ENCODE measurements at places on chromosomes 3 and 15.

DNA sequence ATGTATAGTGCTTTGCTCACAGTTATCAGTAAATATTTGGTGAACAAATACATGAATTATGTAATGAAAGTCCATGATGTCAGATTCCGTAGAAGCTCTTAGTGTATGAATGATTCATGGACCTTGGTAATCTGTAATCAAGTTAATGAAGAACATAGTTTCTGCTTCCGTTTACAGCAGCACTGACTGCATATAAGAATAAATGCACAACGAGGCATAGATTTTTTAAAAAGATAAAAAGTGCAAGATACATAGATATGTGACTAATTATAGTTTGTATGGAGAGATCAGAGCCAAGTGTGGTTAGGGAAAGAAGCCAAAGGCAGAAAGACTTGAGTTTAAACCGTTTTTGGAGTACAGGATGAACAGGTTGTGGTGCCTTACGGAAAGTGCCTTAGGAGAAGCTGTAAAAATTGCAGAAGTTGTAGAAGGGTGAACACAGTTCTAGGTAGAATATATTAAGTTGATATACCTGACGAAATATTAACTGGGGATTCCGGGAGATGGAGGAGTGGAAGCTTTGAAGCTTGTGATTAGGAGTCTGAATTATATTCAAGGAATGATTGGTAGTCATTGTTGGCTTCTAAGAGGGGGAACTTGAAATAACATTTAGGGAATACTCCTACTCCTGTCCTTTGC, 293.1 kb downstream of the NLGN1 start:
- DNase-seq = no peak

DNA sequence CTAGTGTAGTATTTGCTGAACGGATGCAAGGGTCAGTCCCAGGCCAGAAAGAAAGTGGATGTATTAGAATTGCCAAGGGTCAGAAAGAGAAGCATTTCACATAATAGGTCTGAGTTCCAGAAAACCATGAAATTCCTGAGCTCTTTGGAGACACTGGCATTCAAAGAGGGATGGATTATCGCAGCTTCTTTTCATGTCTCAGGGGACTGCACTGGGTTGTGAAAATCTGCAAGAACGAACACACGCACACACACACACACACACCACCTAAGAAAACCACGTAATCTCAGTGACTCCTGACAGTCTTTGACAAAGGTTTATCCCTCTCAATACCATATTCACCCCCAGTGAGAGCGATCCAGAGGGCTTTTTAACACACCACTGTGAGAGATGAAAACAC, 57.9 kb downstream of the TIPARP start:
- no peak for DNase-seq

DNA sequence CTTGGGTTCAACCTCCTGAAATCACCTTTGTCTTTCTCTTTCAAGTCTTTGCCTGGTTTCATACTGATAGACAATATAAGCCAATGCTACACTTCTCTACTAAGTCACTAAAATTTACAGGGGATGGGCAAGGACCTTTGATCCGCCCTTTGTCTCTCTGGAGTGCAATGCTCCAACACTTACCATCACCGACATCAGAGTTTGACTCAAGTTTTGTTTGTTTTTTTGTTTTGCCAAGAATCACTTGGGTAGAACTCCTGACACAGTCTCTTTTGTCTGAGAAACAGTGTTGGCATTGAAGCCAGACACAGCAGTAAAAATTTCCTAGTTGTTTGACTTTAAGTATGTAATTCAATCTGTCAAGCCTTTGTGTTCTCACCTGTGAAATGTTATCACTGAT, 29.3 kb downstream of the NFKBIZ start:
- DNase-seq = no peak

- DNase-seq = no peak
Observed at GRCh38 chr3:68151359-68151758, 496.9 kb upstream of the SUCLG2 start.

- no peak for DNase-seq
Observed at GRCh38 chr15:86905625-86906256, 826.1 kb downstream of the AGBL1 start.

GRCh38 chr3:141178026-141178425, 53.6 kb upstream of the PXYLP1 start:
- DNase-seq = no peak

DNA sequence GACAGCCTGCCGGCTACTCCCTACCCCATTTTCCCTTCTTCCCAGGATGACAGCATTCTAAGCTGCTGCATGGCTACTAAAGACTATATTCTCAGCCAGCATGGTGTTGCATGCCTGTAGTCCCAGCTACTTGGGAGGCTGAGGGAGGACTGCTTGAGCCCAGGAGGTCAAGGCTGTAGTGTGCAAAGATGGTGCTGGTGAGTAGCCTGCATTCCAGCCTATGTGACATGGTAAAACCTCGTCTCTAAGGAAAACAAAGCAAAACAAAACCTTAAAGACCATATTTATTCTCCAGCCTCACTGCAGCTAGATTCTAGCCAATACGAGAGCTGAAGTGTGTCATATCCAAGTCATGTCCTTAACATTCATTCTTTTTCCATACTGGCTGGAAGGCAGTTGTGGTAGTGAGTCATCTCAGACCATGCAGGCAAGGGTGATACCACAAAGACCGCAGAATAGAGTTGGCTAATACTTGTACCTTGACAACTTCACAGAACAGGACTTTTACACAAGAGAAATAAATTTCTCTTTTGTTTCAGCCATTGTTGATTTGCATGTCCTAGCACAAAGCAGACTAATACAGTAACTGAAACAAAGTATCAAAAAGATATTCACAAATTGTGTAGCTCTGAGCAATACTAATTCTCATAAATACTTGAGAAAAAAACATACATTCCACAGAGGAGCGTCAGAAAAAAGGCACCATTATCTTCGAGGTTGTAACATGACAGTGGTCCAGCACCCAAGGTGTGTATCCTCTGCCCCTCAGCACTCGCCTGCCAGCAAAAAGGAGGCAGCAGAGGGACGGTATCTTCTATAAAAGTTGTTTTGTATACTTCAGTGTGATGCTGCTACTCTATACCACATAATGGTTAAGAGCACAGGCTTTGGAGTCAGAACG, 14.8 kb downstream of the PBRM1 start:
- no peak for DNase-seq

DNA sequence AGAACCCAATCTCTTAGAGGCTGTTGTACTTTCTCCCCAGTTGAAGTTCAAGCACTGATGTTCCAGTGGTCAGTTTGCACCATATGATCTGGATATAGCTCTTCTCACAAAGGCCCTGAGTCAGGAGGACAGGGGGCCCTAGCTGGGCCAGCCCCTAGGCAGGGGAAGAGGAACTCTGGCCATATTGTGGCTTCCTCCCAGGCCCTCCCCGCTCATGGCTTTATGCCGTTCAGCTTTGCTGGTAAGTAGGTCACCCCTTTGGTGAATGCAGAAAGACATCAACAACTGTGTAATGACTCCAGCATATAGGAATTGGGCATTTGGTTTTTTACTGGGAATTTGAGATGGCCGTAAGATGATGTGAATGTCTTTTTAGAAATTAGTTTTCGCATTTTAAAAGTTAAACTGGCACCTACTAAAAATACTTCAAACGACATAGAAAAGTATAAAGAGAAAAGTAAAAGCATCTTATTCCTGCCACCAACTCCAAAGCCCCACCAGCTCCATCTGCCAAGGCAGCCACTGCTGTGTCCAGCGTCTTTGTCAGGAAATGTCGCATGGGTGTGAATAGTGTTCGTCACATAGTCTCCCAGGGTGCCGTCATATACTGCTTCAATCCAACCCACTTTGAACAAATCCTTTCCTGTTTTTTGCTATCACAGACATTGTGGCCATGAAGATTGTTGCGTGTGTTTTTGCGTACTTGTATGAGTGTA, 25.3 kb downstream of the CCR9 start:
- no peak for DNase-seq

DNA sequence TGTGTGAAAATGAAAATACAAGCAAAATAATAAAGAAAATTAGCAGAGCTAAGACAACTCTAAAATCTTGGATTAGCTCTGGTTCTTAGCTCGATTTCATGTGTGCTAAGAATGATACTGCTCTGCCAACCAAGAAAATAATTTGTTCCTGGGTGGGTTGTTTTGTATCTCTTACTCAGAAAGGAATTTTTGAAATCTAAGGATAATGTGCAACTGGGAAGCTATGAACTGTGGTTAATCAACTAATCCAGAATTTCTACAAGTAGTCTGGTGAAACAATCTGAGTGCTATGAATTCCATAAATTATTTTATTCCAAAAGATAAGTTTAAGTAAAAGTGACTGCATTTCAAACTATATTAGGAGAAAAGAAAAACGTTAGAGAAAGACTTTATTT, 92.0 kb downstream of the TFDP2 start:
- DNase-seq = no peak

GRCh38 chr15:97174886-97175540, 785.5 kb upstream of the ARRDC4 start:
- no peak for DNase-seq

DNA sequence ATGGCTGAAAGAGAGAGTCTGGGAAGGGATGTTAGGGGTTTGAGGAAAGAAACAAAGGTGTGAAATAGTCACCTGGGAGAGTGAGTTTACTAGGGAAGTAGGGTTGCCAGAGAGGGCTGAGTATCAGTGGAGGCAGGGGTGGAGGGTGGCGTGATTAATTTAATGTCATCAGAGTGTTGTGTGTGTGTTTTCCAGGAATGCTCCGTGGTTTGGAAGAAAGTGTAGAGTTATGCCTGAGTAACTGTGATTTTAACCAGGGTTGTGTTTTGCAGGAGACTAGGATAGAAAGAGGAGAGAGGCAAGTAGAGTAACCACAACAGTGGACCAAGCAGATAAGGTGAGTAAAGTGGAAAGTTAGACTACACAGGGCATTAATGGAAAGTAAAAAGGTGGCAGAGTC, 27.2 kb downstream of the PLD1 start:
- no peak for DNase-seq

DNA sequence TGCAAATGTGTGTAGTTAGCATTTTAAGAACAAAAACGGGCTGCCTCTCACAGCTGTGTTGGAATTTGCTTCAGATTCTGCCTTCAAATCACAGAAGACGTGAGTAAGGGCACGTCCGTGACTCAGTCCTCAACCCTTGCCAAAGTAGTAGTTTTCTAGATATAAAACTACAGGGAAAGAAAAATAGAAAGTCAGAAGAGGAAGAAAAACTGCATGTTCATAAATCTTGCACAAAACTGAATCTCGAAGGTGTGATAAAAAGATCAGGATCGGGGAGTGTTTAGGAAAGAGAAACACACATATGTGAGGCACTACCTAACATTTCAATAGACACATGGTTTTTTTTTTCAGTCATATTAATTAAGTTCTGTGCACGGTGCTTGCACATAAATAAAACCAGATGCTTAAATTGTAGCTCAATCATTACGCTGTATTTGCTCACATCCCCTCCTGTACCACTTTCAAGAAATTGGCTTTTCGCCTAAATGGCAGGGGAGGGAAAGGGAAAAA, 71.7 kb downstream of the P3H2 start:
- no peak for DNase-seq

DNA sequence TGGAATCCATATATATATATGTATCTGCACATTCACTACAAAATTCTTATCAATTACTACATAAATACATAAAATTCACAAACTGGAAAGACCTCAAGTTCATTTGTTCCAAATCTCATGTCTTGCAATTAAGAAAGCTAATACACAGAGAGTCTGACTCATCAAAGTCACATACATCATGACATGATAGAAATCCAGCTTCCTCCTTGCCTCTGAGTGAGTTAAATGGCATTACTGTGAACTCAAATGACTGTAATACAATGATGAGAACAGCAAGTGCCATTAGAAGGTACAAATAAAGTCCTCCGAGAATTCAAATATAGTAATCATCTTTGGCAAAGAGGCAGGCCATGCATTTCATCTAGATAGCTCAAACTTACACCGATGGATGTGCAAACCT, 55.1 kb upstream of the AGTR1 start:
- DNase-seq = no peak

- DNase-seq = no peak
Observed at GRCh38 chr3:23760871-23761373, 44.8 kb upstream of the UBE2E1 start.

GRCh38 chr3:33046521-33046920, 50.4 kb downstream of the GLB1 start:
- DNase-seq = no peak

GRCh38 chr3:46713898-46714552, 3.6 kb downstream of the PRSS50 start:
- no peak for DNase-seq

GRCh38 chr15:85706779-85707518, 87.8 kb downstream of the KLHL25 start:
- DNase-seq = no peak

DNA sequence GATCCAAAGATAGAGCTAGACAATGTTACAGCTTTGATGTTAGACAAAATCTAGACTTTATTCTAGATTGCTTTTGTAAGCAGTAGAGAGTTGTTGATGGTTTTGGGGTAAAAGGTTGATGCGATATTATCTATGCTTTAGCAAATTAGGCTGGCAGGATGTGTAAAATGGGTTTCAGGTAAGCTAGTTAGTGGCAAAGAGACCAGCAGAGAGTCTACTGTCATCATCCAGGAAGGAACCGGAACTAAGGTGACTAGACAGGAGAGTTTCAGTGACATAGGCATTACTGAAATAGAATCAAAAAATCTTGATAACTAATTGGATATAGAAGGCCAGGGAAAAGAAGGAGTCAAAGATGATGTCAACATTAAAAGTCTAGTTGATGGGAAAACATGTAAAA, 11.1 kb downstream of the OR5K2 start:
- no peak for DNase-seq

DNA sequence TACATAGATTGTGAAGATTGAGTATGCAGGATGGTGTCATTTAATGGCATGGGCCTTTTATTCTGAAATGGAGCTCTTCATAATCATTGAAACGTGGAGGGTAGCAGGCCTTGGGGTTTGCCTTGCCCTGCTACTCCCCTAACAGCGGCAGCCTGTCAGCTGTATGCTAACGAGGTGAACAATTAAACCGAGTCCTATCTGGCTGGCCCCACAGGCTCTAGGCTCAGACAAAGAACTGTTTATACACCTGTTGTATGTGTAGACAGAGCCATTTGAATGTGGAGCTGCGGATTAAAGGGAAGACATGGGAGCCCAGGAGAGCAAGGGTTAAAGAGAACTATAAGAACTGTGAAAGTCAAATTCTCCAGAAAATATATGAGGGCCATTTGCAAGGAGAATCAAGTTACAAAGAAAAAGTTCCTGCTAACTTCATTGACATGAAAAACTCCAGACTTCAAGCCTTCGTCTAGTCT, 116.7 kb upstream of the CGNL1 start:
- DNase-seq = no peak

Data from stimulated activated CD8-positive, alpha-beta memory T cell treated with anti-CD3 and anti-CD28 coated beads, Interleukin-7, amount 100 ng/mL, for 1 hour (primary cell).